NCI-H1092 treated with DMSO at 0.1 percent for 48 hours (cell line): ENCODE measurements at places on chromosomes 16 and 17.
A peak's percentile ranks its signal among the peaks of the same experiment; 100 is the strongest.

- no peak for DNase-seq
Observed at GRCh38 chr17:48625495-48626244, 488 bp downstream of the HOXB9 start.

DNA sequence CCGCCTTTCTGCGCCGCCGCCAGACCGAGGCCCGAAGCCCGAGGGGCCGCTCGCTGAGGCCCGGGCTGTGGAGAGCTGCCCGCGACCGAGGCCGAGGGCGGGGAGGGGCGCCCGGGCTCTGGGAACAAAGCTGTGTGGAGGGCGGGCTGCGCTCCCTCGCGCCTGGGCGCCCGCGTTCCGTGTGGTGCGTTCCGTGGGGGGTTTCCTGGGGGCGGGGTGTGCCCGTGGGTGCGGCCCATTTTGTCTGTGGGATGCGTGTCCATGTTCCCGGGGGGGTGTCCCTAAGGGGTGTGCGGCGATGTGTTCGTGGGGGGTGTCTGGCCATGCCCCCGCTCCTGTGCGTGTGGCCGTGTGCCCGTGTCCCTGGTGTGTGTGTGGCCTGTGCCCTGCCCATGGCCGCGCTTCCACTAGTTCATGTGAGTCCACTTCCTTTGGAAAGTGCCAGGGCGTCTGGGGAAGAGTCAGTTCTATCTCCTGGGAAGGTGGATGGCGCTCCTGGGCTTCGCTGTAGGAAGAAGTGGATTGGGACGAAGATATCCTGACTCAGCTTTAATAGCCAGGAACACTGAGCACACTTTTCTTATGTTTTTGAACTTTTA is 520 bp downstream of the JPT2 start:
- DNase-seq = peak; percentile 15

DNA sequence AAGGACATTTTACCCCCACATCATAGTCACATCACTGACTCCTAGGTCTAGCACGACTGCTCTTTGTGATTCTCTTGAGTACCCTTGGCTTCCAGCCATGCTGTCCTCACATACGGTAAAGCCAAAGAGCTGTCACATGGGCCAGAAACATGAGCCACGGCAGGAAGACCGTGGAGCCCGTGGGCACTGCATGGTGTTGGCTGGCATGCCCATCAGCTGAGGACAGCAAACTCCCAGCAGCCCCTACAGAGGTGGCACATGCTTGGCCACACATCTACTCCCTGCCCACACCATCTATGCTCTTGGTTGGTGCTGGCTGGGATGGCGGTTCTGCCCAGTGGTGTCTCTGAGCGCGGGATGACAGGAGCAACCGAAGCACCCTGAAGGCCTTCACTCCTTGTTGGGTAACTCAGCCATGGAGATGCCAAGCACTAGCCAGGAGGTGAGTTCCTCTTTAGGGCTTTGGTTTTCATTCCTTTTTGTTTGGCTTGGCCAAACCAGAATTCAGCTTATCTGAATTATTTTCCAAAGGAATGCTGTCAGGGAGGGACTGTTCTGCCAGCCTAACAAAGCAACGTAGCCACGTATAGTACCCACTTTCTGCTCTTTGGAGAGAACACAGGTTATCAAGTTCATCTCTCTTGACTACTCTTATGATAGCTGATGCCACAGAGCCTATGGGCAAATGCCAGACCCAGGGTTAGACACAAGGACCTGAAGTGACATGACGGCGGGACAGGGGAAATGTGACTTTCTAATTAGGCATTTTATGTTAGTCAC is 10.0 kb downstream of the TNFAIP1 start:
- DNase-seq = no peak

- no peak for DNase-seq
Observed at GRCh38 chr17:15399443-15399842, 58.0 kb upstream of the TEKT3 start.

DNA sequence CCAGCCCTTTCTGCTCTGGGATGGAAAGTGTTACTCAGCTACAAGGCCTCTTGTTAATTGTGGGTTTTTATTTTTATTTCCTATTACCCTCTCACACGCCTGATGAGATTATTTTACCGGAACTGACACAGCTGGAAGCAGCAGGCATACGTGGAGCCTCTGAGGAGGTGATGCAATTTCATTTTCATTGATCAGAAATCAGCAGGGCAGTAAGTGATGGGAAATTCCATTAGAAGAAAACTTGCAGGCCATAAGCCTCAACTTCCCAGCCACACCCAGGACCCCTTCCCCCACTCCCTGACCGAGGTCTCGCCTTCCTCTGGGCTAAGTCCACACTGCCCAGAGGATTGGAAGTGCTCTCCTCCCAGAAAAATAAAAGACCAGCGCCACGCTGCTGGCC is 69.7 kb downstream of the ZFHX3 start:
- no peak for DNase-seq

DNA sequence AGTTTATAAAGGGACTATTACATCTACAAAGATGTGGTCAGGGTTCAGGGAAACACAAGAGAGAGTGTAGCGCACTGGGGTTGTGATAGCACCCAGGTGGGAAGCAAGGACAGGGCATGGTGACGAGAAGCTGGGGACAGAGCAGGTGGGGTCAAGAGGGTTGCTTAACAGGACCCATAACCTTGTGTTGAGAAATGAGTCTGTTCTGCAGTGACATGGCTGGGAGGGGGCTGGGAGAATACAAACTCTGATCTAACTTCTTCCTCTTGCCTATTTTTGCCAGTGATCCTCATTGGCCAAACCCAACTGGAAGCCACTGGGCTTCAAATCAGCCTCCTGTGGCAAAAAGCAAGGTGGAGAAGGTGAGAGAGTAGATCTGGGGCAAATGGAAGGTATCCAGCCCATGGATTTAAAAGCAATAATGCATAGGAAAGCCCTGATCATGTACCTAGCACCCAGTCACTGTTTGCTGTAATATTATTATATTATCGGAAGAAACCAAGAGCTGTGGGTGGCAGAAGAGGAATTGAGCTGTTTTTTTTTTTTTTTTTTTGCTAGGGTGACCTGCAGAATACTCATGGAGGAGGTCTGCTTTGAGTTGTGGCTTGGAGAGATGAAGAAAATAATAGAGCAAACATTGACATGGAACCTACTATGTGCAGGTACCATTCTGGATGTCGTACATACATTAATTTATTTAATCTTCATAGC is 76.9 kb upstream of the ZFHX3 start:
- no peak for DNase-seq

DNA sequence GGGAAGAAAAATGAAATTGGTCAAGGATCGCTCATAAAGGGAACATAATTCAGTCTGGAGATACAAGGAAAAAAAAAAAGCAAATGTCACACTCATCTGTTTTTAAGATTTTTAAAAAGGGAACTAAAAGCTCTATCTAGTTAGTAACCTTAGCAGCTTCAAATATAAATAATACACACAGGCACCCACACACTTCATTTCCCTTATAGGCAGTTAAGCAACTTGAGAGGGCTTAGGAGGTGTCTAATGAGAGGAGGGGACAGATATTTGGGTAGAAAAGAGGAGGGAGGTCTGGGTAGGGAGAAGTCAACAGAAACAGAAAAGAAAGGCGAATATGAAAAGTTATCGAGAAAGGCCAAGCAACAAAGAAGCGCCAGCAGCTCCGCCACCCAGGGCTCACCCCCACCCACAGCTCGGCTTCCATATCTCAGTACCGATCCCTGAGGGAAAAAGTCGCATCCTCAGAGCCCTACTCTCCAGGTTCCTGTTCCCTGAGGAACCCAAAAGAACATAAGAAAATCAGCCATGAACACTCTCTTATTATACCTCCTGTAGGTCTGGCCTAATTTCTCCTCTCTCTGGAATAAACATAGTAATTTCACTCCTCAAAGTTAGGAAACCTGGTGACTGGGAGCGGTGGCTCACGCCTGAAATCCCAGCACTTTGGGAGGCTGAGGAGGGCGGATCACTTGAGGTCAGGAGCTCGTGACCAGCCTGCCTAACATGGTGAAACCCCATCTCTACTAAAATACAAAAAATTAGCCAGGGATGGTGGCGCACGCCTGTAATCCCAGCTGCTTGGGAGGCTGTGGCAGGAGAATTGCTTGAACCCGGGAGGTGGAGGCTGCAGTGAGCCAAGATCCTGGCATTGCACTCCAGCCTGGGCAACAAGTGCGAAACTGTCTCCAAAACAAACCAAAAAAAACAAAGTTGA is 69.6 kb upstream of the RCVRN start:
- no peak for DNase-seq

DNA sequence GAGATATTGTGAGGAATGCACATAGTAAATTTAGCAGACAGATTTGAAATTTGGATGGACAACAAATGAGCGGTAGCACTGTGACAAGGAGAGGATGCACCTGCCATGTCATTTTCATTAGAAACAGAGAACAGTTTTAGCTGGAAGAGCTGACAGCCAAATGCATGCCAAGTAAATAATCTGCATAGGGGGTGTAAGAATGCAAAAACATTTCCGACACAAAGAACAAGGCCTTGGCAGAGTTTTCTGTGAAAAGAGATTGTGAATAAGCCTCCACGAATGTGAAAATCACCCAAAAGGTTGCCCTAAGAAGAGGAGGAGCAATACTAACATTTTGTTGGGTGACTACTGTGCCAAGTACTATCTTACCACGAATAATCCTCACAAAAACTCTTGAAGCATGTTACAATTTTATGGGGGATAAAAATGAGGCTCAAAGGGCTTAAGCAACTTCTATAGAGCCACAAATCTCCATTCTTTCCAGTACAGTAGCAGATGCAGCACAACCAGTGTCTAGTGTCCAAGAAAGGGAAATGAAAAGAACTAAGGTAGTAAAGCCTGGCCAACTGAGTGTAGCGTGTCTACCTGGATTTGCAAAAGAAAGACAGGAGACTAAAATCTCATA is 28.3 kb downstream of the TMEM100 start:
- DNase-seq = no peak

GRCh38 chr16:78292086-78292843 is 192.8 kb downstream of the WWOX start:
- DNase-seq = no peak

DNA sequence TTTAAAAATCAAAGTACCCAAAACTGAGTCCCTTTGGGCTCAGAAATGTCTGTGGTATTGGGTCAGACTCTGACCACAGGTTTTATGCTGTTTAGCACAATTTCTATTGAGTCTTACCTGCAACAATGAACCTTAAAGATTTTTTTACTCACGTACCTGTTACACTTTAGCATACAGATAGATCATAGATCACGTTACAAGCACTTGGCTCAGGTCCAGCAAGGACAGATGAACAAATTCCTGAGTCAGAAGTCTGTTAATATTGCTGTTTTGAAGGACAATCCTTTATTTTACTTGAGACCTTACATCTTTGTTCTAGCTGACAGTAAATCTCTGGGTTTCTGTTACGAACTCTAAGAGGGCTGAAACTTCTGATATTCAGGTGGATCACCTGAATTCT is 12.8 kb downstream of the SLC7A6OS start:
- DNase-seq = no peak

DNA sequence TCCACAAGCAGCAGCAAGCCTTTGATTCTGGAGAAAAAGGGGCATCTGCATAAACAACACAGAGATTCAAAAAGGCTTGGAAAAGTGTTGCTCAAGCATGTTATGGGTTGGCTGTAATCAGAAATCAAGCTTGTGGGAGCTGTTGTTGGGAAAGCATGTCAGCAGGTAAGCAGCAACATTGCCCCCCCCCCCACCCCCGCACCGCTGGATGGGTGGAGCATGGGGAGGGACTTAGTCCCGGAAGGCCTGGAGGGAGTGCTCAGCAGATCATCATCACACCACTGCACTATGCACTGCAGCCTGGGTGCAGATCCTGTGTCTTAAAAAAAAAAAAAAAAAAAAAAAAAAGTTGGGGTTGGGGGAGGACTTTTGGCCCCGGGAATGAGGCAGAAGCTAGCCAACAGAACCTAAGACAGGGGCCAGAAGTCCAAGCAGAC is 16.8 kb upstream of the AKAP1 start:
- DNase-seq = no peak

GRCh38 chr16:72838951-72839350 is 209.0 kb downstream of the ZFHX3 start:
- DNase-seq = no peak

DNA sequence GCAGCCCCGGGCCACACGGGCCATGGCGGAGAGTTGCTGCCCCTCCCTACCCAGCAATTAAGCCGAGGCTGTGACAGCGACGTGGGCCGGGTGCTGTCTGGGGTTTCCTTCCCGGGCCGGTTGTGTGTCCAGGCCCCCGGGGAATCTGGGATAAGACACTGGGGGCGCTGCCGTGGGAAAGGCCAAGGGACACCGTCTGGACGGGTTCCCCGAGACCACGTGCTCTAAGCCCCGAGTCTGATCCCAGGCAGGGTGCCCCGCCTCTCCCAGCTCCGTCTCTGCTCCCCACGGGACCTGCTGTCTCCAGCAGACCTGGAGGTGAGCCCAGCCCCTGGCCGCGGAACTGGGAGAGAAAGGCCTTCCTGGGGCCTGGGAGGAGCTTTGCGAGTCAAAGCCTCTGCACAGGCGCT is 92.2 kb downstream of the IRX3 start:
- peak; percentile 66 for DNase-seq

DNA sequence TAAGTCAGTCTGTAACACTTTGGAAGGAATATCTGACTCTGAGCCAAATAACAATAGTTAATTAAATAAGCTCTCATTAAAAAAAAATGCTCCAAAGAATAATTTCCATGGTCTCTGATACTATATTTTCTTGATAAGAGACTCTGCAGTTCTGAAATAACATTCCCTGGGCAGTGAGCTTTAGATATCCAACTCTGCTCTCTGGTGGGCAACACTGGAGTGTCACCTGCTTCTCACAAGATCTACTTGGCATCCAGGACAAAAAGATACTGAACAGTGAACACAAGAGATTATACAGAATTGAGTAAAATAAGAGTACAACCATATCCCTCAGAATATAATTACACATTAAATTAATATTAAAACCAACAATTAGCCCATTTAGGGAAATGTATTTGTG is 13.7 kb downstream of the BLMH start:
- peak; percentile 33 for DNase-seq

GRCh38 chr16:65229191-65229662 is 107.4 kb upstream of the CDH11 start:
- DNase-seq = no peak

- peak; percentile 2 for DNase-seq
Observed at GRCh38 chr17:18257982-18258355, 569 bp downstream of the FLII start.

GRCh38 chr17:38748149-38748891 is at the start of gene PCGF2:
PCGF2 (minus strand) TSS chr17:38748336; CDS start chr17:38740402, 7,934 bp downstream.
- DNase-seq = peak; percentile 88

GRCh38 chr16:50289950-50290764 is 23.8 kb downstream of the ADCY7 start:
- DNase-seq = no peak

- no peak for DNase-seq
Observed at GRCh38 chr17:28169621-28170349, 127.3 kb downstream of the NLK start.

DNA sequence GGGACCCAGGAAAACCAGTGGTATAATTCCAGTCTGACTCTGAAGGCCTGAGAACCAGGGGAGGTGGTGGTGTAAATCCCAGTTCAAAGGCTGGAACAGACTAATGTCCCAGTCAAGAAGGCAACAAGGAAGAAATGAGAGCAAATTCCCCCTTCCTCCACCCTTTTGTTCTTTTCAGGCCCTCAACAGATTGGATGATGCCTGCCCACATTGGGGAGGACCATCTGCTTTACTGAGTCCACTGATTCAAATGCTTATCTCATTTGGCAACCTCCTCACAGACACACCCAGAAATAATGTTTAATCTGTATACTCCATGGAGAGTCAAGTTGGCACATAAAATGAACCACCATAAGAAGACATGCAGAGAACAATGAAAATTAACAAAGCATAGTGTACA is 61.9 kb upstream of the CRYM start:
- no peak for DNase-seq

GRCh38 chr17:31580706-31581490 is 189.4 kb downstream of the RAB11FIP4 start:
- DNase-seq = peak; percentile 79
